ENCODE measurements at places on chromosomes 12 and 14.

GRCh38 chr14:53432378-53432802, 279.3 kb upstream of the DDHD1 start:
- no peak for DNase-seq

GRCh38 chr12:84856156-84856900, 56.3 kb downstream of the SLC6A15 start:
- no peak for DNase-seq

GRCh38 chr14:67984274-67984673, 164.7 kb downstream of the RAD51B start:
- no peak for DNase-seq

DNA sequence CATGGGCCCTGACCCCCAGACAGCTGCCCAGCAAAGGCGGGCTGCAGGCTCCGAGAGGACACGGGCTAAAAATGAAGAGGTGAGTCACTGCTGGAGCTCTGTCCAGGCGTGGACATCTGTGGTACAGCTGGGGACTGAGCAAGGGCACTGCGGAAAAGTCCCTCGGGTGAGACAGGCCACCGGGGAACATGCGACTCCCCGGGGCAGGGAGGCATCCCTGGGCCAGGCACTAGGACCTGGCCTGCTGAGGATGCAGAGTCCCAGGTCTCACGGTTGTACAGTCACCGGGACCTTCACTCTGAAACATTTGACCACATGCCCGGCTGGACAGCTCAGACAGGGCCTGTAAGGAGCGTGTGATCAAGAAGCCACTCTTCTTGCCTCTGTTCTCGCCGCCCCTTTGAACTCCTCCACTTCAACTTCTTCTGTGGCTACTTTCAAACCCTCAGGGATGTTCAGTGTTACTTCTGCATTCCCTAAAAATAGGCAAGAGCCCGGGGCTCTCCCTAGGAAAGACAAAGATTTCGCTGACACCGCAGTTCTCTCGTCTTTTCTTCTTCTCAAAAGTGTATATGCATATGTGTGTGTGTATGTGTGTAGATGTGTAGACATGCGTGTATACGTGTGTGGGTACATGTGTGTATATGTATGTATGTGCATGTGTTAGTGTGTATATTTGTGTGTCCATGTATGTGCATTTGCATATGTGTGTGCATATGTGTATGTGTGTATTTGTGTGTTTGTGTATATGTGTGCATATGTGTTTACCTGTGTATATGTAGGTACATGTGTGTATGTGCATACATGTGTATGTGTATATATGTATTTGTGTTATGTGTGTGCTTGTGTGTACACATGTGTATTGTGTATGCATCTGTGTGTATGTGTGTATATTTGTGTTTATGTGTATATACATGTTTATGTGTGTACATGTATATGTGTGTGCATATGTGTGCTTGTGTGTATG, 5.0 kb upstream of the RFLNA start:
- DNase-seq, result no peak

DNA sequence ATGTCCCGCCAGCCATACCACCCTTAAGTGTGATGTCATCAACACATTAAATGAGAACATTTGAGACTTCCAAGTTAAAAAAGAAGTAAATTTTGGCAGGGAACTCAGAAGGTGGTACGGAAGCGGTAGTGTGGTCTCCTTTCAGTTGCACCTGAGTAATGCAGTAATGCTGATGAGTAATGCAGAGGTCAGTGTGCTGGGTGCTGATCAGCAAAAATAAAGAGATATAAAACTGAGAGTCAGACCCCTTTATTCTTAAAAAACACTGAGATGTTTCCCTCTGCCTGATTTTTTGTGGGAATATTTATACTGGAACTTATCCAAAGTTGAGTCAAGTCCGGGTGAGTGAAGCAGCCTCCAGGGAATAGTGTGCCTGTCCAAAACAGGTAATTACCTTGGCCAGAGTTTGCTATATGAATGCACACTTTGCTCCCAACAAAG, 370.6 kb upstream of the PRICKLE1 start:
- no peak for DNase-seq

DNA sequence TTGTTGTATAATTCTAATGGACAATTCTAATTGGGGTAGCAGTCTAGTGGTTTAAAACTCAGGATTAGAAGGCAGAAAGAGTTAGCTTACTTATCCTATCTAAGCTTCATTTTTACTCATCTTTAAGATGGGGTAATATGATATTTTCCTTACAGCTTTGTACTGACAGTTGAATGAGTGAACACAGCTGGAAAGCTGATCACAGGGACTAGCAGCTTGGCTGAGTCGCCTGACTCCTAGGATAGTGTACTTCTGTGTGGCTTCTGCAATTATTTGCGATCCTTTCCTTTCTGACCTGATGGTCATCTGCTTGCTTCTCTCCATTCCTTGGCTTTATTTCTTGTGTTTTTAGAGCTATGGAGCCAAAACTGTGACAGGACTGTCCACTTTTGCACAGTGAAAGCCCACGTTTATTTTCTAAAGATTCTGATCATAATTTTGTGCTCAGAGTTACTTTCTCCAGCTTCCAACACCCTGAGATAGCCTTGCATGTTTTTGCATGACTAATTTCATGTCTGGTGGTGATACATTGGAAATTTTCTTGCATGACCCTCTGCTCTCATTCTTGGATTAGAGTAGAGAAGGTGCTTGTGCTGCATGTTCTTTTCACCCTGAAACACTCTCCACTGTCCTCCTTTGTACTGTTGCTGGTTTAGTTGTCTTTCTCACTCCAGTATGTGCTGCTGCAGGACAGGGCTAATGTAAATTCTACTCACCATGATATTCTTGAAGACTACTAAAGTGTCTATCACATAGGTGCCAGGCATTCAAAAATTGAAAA, 377.0 kb upstream of the ATP2B1 start:
- DNase-seq, result no peak

DNA sequence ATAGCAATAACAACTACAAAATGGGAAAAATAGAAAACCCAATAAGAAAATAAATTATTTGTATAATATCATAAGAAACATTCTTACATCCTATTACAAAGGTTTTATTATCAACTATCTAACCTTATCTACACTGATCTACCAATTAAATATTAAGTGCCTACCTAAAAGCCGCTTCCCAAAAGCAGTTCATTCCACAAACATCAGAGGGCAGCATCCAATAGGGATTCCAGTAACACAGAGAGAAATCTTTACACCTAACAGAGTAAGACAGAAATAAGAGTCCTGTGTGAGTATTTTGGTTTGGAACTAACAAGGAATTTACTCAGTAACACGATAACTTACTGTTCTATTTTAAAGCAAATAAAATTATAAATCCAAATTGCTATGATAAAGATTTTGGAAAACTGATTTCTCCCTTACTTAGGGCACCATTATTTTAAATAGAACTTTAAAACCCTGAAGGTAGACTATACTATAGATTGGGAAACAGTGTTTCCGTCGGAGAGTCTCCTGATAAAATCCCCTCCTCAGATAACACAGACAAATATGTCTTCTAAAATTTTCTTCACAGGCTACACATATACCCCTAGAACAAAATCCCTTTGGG, 15.0 kb downstream of the GXYLT1 start:
- DNase-seq, result no peak

GRCh38 chr14:63857466-63858030, 4.7 kb downstream of the SYNE2 start:
- peak; percentile 21 for DNase-seq

DNA sequence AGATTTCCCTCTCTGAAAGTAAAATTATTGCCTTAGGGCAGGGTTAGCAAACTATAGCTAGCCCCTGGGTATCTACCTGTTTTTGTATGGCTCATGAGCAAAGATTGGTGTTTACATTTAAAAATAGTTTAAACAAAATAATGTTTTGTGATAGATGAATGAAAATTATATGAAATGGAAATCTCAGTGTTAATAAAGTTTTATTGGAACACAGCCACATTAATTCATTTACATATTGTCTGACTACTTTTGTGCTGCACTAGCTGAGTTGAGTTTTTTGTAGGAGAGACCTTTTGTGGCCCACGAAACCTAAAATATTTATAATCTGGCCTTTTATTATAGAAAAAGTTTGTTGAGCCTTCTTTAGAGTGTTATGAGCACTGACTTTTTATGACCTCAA, 48.5 kb downstream of the ADIPOR2 start:
- no peak for DNase-seq

DNA sequence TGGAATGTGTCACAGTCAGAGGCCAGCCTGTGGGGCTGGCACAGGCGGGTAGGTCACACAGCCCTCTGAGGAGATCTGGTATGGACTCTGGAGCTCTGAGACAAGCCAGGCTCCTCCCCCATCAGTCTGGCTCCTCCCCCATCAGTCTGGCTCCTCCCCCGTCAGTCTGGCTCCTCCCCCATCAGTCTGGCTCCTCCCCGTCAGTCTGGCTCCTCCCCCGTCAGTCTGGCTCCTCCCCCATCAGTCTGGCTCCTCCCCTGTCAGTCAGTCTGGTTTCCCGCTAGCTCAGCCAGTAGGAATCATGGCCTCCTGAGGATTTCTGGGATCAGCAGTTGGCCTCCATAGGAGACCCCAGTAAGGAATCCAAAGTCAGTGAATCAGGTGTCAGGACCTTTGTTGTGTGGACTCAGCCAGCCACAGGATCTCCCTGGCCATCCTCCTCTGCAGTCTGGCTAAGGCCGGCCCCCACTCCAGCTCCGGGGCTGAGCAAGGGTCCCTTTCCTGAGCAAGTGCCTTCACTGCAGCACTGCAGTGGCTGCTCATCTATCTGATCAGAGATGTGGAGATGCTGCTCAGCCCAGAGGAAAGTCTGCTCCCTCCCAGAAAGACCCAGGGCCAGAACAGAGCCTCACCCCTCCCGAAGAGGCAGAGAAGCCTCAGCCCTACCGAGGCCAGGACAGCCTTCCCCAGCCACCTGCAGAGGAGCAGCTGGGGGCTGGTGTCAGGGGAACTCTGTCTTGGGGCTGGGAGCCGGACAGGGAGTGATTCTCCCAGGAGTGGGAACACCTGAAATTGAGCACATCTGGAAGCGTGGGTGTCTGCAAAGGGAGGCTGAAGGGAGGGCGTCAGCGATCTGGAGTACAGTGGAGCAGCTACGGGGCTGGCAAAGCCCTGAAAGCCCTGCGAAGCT, 35.7 kb downstream of the IQSEC3 start:
- no peak for DNase-seq

GRCh38 chr14:90692061-90692460, 124.2 kb downstream of the TTC7B start:
- DNase-seq, result no peak

Data from effector CD4-positive, alpha-beta T cell (primary cell).